DND-41 (cell line): ENCODE measurements at places on chromosomes 6 and 20.
A peak's percentile ranks its signal among the peaks of the same experiment; 100 is the strongest.

DNA sequence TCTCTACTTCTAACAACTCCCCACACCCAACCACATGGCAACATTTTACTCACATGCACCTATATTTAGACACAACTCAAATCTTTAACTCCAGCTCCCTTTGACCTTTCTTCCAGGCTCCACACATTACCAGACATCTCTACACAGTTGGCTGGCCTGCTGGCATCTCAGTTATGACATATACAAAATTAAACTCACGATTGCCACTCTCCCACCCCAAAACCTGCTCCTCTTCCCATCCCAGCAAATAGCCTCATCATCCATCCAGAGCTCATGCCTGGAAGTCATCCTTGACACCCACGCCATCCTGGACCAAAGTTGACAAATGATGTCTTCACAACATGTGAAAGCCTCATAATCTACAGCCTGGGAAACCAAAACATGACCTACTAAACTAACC lies 176.6 kb downstream of the PKHD1 start:
- no peak for DNase-seq

DNA sequence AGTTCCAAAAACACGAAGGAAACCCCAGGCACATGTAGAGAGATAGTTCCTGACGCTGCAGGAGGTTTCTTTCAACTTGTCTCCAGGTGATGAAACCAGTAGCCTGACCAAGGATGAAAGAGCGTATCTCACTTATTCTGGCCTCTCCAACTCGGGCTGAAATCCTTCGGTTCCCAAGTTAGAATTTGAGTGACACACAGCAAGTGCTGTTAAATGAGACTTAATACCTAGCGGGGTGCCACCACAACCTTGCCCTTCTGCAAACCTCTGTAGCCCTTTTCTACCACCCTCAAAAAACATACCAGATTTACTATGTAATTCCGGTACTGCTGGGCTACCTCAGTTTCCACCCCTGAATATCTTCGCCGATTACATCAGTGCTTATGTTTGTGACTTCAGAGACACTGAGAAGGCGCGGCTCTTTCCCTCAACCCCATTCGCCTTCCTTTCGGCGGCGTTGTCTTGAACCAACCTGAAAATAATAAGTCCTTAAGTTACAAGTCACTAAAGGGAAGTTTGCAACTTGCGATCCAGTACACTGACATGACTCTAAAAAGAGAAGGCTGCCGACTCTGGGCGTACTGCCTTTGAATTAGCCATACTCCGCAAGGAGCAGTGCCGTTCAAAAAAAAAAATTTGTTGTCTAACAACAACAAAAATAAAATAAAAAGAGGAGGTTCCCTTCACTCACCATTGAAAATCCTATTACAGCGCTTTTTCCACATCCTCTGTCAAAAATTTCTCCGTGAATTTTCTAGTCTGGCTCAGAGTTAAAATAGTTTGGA lies 194.9 kb upstream of the ZNF184 start:
- no peak for DNase-seq

- no peak for DNase-seq
Observed at GRCh38 chr6:7418238-7418905, 28.8 kb downstream of the RIOK1 start.

DNA sequence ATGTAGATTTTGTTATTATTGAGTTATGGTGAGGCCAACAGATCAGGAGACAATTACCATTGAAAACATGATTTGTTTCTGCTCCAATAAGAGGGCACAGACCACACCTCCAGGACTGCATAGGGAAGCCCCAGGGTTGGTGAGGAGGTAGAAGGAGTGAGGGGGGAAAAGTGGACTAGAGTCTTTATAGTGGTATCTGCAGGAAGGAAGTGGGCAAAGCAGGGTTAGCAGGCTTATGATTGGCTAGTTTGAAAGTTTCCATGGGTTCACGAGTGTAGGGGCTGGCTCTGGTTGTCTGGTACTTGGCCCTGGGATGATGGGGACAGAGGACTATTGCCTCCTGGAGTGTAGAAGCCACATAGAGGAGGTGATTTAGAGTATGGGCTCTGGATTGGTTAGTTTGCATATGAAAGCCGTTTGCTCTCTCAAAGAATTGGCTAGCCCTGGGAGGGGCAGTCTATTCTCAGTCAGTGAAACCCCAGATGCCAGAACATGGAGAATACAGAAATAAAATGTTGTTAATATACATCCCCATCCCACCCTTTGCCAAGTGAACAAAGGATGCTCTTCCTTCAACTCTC lies 156.6 kb downstream of the KLHL32 start:
- no peak for DNase-seq

GRCh38 chr6:32183483-32184083 lies 470 bp downstream of the AGER start:
- DNase-seq: no peak

GRCh38 chr6:14644381-14644780 lies 526.8 kb downstream of the CD83 start:
- DNase-seq: no peak

DNA sequence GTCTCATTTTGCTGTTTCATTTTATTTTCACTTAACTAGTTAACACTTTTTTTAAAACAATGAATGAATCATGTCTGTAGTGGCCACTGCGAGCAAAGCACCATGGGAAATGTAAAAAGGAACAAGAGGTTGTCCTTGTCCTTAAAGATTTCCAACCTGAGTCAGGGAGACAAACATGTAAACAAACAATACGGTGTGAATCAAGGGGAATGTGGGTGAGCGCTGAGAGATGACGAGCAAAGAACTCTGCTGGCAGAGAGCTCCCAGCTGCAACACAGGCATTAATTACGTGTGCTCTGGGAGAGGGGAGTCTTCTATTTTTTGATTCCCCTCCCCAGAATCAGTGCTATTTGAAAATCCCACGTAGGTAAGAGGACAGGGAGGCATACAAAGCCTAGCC lies 84.3 kb downstream of the ATXN1 start:
- no peak for DNase-seq

DNA sequence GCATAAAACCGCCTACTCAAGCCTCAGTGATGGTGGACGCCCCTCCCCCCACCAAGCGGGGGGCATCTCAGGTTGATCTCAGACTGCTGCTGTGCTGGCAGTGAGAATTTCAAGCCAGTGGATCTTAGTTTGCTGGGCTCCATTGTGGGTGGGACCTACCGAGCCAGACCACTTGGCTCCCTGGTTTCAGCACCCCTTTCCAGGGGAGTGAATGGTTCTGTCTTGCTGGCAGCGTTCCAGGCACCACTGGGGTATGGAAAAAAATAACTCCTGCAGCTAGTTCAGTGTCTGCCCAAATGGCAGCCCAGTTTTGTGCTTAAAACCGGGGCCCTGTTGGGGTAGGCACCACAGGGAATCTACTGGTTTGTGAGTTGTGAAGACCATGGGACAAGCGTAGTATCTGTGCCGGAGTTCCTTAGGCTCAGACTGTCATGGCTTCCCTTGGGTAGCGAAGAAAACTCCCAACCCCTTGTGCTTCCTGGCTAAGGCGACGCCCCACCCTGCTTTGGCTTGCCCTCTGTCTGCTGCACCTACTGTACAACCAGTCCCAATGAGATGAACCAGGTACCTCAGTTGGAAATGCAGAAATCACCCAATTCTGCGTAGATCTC lies 1334.5 kb upstream of the ADGRB3 start:
- no peak for DNase-seq

DNA sequence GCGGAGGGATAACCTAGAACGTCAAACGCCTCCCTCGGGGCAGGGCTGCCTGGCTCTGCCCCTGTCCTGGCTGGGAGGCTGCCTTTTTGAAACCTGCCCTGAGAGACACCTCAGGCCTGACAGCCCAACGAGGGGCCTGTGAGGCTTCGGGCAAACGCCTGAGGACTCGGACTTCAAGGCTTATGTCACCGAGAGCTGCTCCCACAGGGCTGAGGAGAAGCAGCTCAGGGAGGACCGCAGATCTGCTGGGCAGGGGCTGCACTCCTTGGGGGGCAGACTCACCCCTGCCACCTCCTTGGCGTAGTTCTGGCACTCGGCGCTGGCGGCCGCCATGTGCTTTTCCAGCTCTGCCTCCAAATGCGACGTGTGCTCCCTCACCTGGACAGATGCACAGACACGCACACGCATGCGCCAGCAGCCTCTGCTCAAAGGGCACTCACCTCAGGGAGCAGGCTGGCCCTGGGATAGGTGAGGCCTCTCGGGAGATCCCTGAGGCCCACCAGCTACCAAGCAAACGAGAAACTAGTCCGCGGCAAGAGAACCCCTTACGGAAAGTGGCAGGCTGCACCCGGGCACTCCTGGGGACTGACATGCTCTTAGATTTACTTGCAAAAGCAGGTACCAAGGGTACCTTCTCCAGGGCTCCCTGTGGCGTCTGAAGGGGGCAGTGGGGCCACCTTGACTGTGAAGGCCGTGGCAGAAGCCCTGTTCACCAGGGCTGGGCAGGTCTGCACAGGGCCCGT lies 49.6 kb downstream of the DSTN start:
- no peak for DNase-seq

- DNase-seq: no peak
Observed at GRCh38 chr6:113290684-113291083, 566.5 kb upstream of the MARCKS start.

DNA sequence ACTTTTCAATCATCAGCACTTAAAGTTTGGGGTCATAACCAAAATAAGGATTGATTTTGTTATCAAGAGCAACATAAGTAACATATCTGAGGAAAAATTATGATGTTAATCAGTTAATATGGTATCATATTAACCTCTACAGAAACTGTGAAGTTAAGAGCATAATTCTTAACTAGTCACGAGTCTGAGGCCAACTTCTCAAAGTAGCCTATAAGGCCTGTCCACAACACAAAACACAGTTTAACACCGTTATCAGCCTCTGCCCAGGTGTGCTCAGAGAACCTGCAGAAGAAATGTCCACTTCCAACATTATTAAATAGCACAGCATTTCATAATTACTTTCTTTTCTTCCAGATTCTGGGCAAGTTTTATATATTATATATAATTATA lies 1.1 kb downstream of the STX7 start:
- no peak for DNase-seq

GRCh38 chr6:157513004-157513603 lies 132.1 kb downstream of the ZDHHC14 start:
- DNase-seq: no peak

GRCh38 chr20:49534255-49534712 lies 33.7 kb downstream of the PTGIS start:
- DNase-seq: peak; percentile 79

- no peak for DNase-seq
Observed at GRCh38 chr6:22411376-22412105, 114.7 kb upstream of the PRL start.

GRCh38 chr6:37463110-37463509 lies 30.1 kb downstream of the CMTR1 start:
- DNase-seq: no peak

DNA sequence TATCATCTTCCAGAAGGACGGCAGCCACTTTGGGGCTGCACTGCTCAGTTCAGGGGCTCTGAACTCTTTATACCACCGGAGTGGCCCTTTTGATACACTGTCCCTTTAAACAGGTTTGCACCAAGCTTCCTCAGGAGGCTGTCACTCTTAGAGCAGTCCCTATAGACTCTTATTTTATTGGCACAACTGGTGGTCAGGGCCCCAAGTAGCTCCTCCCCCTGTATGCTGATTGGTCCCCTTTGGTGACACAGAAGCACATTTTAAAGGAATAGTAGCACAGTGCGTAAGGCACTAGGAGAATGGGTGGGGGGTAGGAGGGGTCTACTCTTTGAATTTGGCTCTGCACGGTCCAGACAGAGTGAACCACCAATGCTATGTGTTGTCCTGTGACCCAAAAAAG lies 122.6 kb upstream of the MLN start:
- peak; percentile 45 for DNase-seq

GRCh38 chr6:40276141-40276540 lies 311.0 kb downstream of the LRFN2 start:
- DNase-seq: no peak

DNA sequence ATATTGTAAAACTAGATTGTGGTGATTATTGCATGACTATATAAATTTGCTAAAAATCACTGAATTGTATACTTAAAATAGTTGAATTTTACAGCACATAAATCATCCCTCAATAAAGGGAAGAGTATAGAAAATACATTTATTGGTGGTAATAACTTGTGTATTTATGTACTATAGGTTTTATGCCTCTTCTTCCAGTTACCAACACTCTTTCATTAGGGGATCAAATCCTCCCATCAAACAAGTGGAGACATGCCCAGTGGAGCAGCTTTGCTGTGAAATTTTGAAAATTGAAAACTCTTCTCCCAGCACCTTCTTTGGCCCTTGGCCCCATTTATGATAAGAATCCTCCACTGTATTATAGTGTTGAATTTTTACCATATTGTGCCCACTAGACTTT lies 10.1 kb upstream of the SSR1 start:
- DNase-seq: no peak

- DNase-seq: no peak
Observed at GRCh38 chr20:16556301-16556700, 16.9 kb downstream of the KIF16B start.

GRCh38 chr20:51497542-51498467 lies 44.7 kb downstream of the NFATC2 start:
- no peak for DNase-seq

DNA sequence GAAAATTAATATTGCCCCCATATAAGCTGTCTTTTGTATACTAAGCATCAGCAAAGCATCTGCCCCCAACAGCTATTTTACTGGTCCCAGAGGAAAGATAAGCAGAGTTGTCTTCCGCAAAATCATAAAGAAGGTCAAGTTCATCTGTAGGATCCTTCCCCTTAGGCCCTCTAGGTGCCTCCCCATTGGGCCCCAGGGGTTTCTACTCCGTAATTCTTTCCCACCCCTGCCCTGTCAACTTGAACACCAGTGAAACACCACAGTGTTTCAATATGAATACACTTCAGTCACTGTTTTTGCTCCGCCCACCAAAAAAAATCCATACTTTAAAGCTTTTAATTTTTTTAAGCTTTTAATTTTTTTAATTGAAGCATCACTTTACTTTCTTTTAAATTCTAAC lies 159.2 kb downstream of the ATXN1 start:
- DNase-seq: no peak

DNA sequence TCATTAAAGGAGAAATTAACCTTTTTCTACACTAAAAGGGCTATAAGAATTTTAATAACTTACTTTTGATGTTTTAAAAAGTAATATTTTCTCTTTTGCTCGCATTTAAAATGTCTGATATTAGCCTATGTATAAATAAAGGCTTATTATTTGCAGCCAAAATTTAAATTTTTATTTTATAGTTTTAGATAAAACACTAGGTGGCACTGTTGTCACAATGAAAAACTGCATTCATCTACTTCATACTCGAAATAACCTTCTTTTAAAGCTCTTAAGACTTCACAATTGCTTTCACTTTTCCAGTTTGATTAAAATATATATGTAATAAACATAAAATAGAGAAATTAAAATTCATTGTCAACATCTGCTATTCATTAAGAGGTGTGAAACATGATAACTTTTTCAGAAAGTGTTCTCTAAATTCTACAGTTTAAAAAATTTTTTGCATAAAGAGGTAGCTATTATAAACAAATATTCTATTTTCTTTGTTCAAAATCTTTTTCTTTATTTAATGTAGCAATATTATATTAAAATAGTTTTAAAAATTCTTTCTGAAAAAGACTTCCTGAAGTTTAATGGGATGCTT lies 78.8 kb upstream of the DEFB112 start:
- no peak for DNase-seq

- DNase-seq: peak; percentile 3
Observed at GRCh38 chr20:2820084-2820895, 4.1 kb downstream of the TMEM239 start.

- no peak for DNase-seq
Observed at GRCh38 chr6:169073311-169073710, 180.3 kb downstream of the THBS2 start.
